ENCODE measurements at places on chromosomes 3 and 15. TPM values are rescaled to one million over a fixed set of nuclear protein-coding genes. Genes with fewer than 3 reads are reported as not detected.

LTF gene
- 1.2 TPM for total RNA-seq

SAMD7 gene
- not detected for total RNA-seq

DNA sequence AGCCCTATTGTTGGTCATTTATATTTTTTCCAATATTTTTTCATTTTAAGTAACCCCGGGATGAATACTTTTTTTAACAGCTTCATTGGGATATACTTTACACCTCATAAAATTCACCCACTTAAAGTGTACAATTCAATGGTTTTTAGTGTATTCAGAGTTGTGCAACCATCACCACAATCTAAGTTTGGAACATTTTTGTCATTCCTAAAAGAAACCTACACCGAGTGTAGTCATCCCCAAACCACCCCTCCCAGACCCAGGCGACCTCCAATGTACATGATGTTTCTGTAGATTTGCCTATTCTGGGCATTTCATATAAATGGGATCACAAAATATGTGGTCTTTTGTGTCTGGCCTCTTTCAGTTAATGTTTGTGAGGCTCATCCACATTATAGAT lies 118.3 kb upstream of the FRMD4B start:
- ATAC-seq: no peak

MUSTN1 gene
- total RNA-seq: 12.5 TPM

DNA sequence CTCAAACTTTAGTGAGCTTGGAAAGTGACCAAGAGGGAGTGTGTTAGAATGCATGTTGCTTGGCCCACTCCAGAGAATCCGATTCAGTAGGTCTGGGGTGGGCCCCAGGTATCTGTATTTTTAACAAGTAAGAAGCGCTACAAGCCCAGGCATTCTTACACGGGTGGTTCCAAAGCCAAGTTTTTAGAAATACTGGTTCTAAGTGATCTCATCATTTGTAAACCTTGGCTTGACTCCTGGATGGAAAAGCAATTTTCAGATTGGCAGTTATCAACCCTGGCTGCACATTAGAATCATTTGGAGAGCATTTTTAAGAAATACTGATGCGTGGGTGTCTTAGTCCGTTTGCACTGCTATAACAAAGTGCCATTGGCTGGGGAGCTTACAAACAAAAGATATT lies 27.3 kb upstream of the ST8SIA2 start:
- no peak for ATAC-seq

DNA sequence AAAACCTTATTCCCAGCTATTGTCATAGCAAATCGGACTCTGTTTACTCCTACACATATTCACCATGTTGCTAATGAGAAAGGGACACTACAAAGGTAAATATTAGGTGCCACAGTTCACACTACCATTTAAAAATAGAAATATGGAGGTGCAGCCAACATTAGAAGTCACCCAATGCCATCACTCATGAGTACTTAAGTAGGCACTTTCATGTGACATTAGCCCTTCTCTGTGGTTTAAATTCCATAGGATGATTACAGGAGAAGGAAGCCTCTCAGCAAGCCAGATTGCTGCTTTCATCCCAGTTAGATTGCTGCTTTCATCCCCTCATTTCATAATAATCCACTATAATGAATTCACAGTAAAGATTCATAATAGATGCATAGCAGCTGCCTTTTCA lies 376.8 kb upstream of the ALCAM start:
- ATAC-seq: no peak

NOX5 gene
- total RNA-seq: 0.54 TPM

- ATAC-seq: no peak
Observed at GRCh38 chr3:50068134-50068533, 20.6 kb upstream of the RBM5 start.

TM4SF4 gene
- 3.2 TPM for total RNA-seq

PDCD6IP gene
- total RNA-seq: 151 TPM

DNA sequence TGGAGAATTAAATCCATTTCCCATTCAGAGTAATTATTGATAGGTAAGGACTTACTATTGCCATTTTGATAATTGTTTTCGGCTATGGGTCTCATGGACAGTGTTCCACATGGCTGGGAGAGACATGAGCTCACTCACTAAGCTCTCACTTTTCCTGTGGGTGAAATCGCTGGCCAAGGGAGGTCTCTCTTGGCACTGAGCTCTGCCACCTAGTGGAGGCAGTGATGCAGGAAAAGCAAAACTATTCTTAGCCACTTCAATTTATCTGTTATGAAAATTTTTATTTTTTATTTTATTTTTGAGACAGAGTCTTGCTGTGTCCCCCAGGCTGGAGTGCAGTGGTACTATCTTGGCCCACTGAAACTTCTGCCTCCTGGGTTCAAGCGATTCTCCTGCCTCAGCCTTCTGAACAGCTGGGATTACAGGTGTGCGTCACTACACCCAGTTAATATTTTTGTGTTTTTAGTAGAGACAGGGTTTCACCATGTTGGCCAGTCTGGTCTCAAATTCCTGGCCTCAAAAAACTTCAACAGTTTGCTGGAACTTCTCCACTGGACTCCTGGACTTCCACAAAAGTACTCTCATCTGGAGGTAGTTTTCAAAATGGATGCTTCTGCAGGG lies 4.7 kb upstream of the RNF13 start:
- no peak for ATAC-seq

NRG4 gene
- total RNA-seq: not detected

GPR87 gene
- total RNA-seq: not detected

DNA sequence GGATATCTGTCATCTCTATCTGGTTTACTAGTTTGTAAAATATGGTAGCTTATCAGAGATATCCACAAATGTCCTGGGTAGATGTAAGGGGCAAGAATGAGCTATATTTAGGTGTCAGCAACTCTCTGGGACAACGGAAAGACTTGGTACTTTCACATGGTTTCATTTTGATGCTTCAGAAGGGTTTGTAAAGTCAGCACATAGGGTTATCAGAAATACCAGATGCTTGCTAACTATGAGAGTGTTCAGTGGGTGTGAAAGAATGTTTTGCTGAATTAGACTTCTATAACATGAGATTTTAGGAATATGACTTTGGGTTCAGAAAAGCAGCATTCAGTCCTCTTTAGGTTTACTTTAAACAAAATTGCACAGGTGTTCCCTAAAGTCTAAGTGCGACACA lies 466.5 kb upstream of the PDZRN3 start:
- no peak for ATAC-seq

DNA sequence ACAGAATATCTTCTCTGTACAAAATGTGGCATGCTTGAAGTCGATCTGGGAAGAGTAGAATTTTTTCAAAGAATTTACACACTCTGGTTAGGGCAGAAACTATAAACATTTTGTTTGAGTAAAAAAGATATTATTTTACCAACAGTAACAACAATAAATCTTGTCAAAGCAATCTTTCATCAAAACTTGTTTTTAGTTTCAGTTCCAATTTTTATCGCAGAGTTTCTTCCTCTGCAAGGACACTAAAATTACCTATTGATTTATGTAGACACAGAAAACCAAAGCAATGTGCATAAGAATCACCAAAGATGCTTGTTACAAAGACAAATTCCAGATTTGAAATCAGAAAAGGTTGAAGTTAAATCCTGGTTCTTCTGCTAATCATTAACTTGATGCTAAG lies 61.9 kb downstream of the CGGBP1 start:
- no peak for ATAC-seq

FRG2C gene
- not detected for total RNA-seq

GRCh38 chr3:171962137-171962720 lies 77.1 kb upstream of the FNDC3B start:
- no peak for ATAC-seq

KCNAB1 gene
- total RNA-seq: 6.3 TPM

DNA sequence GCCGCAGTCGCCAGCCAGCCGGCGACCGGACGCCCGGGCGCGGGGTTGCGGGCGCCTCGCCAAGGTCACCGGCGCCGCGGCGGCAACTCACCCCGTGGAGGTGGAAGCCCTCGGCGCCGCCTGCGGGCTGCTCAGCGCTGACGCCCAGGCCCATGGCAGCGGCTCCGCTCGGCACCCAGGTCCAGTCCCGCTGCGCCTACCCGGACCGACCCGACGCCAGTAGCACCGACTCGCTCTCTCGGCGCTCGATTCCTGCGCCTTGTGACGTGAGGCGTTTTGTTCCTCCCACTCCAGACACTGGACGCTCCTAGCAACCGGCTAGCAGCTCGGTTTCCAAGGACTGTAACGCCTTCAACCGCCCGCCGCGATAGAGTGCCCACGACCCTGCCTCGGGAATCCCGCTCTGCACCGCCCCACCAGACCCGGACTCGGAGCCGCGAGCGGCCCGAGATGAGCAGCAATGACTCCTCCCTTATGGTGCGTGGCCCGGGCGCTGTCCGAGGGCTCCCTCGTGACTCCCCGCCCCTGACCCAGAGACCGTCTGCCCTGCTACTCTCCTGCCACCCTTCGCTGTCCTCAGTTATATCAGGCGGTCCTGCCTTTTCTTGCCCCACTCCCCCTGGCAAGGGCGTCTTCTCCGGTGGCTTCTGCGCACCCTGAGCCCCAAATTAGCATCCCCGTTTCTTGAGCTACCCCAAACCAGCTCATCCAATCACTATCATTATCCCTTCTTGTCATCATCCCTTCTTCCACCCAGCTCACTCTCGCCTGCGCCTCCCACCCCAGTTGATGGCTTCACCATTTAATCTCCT lies at the start of the genes GORASP1 and TTC21A:
TSS of gene GORASP1 (minus strand) at position 240 of the 812 bp plus-strand sequence. CDS start at position 154, 86 bp downstream.
TSS of gene TTC21A (plus strand) at position 293 of the 812 bp plus-strand sequence. CDS start at position 451, 158 bp downstream.
- ATAC-seq: peak; percentile 93

- ATAC-seq: no peak
Observed at GRCh38 chr3:147518465-147518864, 109.3 kb downstream of the ZIC1 start.

SLC4A7 gene
- total RNA-seq: 62.9 TPM

MGLL gene
- total RNA-seq: 39.2 TPM

GRCh38 chr3:43180694-43181093 lies 74.8 kb upstream of the POMGNT2 start:
- no peak for ATAC-seq

GCNT3 gene
- not detected for total RNA-seq

- ATAC-seq: no peak
Observed at GRCh38 chr3:179933914-179934313, 102.8 kb downstream of the PEX5L start.

DNA sequence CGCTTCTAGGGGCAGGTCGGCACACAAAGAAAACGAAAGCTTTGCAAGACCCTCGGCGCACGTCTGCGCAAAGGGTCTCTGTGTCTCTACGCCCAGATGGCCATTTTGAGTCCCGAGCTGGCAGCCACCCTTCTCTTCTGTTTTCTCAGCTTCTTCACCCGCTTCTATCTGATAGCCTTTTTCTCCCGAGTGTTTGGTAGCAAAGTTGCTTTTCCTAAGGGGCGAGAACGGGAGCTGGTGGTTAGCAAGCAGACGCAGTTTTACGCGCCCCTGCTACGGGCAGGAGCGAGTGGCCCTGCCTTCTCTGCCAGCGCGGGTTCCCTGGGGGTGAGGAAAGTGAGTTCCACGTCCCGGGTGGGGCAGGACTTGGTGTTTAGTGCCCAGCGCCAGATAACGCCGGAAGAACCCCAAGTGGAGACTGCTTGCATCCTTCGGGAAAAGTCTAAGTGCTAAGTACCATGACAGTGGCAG lies 2.9 kb upstream of the MKRN2 start:
- ATAC-seq: no peak

DNA sequence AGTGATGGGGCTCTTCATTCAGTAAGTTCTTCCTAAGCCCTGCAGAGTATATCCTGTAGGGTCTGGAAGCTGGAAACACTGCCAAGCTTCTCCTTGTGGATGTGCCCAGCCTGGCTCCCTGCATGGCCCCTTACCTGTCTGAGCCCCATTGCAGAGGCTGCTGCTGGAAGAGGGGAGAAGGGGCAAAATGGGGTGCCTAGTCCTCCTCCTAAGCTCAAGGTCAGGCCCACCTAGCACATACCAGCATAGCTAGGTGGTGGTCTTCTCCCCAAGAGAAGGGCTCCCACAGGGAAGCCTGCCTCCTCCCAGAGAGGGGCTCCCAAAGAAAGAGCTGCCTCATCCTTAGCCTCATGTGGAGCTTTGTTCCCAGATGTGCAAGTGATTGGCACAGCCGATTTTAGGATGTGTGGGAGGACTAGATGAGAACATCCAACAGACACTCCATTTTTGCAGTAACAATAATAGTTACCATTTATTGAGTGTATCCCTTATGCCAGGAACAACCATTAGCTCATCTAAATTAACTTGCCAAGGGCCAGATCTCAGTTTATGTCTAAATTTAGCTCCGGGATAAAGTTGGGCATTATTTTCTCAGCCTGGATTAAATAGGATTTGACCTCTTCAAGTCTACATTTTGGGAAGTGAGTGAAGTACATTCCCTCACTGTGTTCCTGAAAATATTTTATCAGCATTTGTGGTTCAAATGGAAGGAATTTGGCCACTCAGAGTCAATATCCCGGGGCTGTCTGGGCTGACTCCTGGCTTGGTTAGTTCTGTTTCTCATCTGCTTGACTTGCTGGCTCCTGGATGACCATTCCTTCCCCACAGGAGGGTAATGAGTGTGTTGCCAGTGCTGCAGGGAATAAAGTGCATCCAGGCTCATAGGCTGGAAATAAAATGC lies 291.1 kb upstream of the ROPN1 start:
- peak; percentile 80 for ATAC-seq

- no peak for ATAC-seq
Observed at GRCh38 chr15:91916051-91916450, 62.5 kb downstream of the SLCO3A1 start.

GRCh38 chr15:90113166-90113565 lies 10.9 kb upstream of the IDH2 start:
- ATAC-seq: no peak

PRRT3 gene
- total RNA-seq: 2.2 TPM

MAP4 gene
- total RNA-seq: 214 TPM

DNA sequence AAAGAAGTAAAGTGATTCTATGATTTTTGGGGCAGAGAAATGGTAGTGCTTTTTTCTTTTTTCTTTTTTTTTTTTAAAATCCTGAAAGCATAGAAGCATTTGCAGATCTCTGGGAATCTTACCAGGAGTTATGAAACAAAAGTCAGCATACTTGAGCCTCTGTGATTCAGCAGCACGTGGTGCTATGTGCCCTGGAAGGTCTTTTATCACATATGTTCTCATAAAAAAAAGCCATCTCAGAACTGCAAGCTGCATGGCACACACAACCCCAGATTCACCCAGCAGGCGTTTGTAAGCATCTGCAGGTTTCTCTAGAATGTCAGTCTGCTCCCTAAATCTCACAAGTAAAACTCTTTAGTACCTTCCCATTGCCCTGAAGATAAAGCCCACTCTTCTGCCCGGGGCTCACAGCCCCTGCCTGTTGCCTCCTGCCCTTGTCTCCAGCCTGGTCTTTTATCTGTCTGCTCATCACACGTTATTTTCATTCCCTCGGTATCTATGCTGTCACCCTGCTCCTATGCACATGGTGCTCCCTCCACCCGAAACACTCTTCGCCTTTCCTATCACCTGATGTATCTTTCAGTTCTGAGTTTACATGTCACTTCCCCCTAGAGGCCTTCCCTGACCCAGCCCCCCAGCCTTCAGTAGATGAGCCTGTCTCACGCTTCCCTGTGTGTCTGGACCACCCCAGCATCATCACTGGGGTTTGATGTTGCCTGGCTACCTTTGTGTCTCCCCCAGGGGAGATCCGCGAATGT lies 72.4 kb downstream of the CHDH start:
- peak; percentile 67 for ATAC-seq

C2CD4A gene
- total RNA-seq: 0.31 TPM
